ENCODE measurements at places on chromosomes 11 and 22. TPM values are rescaled to one million over a fixed set of nuclear protein-coding genes. Genes with fewer than 3 reads are reported as not detected.

Gene TCF20
- total RNA-seq, result 27.7 TPM

Gene CDC42EP1
- 22.3 TPM for total RNA-seq

Gene TRIM48
- total RNA-seq, result not detected

Gene LRP4
- total RNA-seq, result 0.28 TPM

Gene PVALB
- total RNA-seq, result not detected

Gene MS4A4A
- not detected for total RNA-seq

Gene OR4D5
- not detected for total RNA-seq

Gene SMIM35
- total RNA-seq, result not detected

DNA sequence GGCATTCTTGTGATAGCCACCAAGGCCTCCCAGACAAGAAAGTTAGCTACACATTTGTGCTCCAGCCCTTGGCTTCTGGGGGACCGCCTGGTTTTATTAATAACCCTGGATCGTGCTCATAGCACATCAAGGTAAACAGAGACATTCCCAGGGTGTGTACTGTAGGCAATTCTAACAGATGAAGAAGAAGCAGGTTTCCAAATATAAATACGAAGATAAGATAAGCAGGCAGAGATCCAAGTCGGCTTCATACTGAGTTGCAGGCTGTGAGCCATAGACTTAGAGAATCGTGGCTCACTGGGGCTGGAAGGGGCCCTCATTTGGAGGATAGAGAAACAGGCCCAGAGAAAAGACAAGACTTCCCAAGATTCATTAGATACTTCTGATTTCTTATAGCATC is 131.4 kb downstream of the TENM4 start:
- DNase-seq, result no peak

GRCh38 chr11:12113294-12113693 is 2.9 kb downstream of the MICAL2 start:
- no peak for DNase-seq

DNA sequence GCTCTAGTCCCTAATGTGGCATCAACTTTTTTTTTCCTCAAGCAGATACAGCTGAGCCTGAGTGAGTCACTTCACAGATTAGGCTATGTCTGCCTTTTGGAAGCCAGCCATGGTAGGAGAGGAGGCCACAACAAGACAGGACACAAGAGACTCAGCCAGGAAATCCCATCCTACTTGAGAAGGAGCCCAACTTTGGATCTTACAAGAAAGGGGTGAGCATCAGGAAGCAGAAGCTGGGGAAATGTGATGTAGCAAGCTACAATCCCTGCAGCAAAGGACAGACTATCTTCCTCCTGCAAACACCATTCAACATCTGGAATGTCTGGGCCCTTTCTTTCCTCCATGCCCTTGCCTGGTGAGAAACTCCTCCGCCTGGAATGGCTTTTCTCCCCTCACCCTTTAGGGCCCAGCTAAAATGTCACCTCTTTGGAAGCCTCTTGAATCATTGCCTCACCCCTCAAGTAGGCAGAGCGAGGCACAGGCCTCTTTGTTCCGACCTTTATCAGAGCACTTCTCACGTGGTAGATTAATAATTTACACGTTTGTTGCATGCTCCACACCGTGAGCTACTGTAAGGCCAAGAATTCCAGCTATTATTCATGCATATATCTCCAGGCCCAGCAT is 156.4 kb upstream of the PITPNB start:
- peak; percentile 32 for DNase-seq

GRCh38 chr11:61918251-61918937 is 1.0 kb upstream of the RAB3IL1 start:
- DNase-seq, result no peak

GRCh38 chr22:19734163-19734562 is 10.8 kb downstream of the GP1BB start:
- DNase-seq, result no peak

GRCh38 chr11:32899438-32899837 is 6.8 kb downstream of the QSER1 start:
- DNase-seq, result no peak

GRCh38 chr11:2524446-2525165 is 79.8 kb downstream of the KCNQ1 start:
- peak; percentile 44 for DNase-seq

DNA sequence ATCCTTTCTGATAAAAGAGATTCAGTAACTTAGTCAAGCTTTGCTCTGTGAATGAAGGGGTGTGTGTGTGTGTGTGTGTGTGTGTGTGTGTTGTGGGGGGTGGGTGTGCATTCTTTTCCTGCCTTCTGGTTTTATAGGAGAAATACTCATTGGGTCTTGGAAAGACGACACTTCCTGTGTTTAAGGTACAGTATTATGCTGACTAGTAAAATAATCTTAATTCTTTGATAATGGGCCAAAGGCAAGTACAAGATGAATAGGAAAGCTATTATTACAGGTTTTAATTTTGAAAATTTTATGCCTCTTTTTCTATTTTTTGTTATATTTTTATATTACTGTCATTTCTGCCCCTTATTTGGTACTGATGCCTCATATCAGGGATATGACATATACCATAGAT is 26.1 kb downstream of the HSD17B12 start:
- DNase-seq, result no peak

DNA sequence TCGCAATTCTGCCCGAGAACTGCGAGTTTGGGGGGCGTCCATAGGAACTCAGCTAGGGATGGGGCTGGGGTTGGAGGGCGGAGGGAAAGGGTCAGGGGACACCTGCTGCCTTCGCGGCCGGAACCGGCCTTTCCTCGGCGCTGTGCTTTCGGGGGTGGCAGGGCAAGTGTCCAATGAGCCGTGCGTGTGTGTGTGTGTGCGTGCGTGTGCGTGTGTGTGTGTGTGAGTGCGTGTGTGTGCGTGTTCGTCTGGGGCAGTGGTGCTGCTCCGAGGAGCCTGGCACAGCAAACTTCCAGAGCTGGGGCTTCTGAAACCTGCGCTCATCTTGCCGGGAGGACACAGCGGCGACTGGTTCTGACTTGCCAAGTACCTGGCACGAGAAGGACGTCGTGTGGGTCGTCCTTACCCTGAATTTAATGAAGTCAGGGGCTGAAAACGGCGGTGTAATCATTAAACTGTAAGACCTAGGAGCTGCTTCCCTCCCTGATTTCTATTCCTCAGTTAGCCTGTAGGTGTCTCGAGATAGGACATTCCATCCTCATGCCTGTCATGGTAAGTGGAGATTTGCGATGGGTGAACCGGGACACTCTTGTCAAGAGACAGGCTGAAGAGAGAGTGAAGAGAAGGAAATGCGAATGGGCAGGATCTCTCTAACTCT is 27.0 kb upstream of the AMOTL1 start:
- DNase-seq, result no peak

DNA sequence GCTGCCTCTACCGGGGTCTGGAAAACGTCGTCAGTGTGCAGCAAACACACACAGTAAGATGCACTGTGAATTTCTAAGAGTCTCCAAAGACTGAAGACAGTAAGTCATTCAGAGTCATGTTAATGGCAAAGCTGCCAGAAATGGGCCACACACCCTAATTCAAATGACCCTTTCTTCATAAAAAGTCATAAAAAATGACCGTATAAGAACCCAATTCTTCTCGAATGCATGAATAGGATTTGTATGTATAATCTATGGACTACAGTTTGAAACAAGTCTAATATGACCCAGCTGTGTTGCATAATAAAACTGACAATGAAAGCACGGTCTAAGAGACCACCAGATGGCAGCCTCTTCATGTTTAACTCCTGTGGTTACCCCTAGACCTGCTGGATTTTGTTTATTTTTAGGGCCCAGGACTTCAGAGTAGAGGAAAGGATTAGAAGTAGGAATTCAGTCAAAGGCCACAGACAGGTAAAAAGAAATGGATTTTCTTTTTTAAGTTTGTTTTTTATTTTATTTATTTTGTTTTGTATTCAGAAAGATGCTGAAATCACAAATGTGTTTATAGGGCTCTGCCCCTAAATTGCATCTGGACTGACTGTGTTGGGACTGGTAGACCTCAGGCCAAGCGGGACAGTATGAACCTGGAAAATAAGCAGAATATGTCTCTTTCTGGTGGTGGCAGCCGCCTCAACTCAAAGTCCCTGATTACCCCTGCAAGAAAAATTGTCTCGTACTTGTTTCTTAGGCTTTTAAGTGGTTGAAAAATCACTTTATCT is 32.1 kb upstream of the SLC5A12 start:
- peak; percentile 41 for DNase-seq

DNA sequence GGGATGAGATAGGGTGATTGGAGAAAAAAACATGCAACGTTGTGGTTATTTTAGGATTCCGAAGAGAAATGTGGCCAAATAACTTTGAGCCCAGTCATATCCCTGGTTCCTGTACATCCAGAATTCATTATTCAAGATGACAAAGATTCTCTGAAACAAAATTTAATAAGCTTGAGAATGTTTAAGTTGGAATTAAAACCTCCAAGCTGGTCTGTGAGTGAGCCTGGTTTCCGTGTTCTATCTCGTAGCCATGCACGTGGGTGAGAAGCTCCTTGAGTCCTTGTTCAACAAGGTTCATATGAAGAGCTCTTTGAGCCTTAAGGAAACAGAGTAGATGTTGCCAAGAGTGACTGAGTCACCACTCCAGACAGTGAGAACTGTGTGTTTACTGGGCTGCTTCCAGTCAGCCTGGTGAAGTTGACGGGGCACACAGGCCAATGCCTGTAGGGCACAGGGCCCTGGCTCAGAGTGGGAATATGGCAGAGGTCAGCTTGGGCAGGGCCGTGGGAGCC is 206.5 kb downstream of the NAV2 start:
- peak; percentile 59 for DNase-seq

DNA sequence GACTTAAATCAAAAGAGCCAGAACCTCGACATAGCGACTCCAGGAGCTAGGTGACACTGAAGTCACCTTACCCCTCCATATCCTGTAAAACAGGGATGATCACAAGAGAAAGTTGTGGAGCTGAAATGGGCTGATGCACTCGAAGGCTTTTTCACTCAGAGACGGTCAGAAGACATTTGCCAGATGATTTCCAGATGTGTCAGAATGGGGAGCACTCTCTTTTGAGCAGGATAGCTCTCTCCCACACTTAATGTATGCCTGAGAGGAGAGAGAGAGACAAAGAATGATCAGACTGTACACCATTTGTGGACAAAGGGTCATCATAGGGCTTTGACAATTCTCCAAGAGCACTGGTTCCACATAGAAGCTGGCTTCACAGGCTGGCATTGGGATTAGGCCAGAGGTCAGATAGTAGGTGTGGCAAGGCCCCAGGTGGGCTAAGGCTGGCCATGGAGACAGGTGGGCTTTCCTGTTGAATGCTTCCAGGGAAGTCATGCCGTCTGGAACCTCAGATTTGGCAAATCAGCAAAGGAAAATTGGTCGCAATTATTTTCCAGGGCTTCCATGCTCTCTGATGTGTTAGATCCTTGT is 42.3 kb upstream of the ETS1 start:
- DNase-seq, result no peak

DNA sequence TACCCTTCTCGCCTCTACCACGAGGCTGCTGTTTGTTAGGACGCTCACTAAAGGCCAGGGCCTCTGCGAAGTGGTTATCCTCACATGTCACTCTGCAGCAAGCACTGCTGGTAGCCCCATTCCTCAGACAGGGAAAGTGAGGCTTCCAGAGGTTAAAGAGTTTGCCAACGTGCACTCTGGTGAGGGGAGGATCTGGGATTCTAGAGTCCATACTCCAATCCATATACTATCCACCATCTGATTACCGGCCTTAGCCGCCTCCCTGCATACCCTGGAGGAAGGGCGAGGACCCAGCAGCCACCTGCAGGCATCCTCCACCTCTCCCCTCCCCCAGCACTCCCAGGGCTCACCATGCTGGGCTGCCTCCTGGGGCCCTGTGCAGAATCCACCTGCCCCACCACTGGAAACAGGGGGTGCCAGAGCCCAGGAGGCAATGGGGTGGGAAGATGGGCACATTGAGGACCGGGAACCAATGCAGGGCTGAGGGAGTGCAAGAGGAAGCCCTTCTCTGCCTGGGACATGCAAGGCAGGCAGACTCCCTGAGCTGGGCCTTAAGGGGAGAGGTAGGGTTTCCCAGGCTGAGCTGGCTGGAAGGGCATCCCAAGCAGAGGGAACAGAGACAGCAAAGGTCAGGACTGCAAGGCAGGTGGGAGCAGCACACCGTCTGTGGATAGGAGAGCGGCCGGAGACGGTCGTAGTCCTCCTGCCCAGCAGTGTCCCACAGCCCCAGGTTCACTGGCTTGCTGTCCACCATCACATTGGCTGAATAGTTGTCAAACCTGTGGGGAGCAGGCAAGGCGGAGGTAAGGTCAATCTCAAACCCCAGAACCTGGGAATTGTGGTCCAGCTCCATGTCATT is 11.7 kb downstream of the RAC2 start:
- DNase-seq, result no peak

DNA sequence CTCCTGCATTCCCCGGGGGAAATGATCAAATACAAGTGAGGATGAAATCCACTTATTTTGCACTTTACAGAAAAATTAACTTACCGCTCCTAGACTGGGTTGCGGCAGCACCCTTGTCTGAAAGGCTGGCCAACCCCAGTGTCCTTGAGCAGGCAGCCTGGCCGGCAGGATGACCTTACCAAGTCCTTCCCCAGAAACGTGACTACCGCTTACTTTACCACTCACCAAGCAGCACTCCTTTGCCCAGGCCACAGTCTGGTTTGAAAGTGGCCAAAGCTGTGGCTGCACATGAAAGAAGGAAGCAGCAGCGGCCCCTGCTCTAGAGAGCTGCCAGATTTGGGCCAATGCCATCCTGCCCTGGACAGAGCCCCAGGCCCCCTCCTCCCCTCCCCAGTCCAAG is 20.3 kb downstream of the MYH9 start:
- no peak for DNase-seq

DNA sequence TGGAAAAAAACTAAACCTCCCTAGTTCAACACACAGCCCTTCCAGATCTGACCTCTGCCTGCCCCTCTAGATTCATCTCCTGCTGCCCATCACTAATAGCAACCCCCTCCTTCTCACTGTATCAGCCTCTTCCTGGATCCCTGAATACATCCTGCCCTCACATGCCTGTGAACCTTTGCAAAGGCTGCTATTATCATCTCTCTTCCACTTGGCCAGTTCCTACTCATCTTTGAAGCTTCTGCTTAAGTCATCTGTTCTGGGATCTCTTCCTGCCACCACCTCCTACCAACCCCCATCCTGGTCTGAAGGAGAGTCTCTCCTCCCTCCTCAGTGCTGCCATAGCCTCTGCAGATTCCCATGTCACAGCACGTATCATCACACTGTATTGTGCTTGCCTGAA is 38.0 kb upstream of the AMOTL1 start:
- no peak for DNase-seq

- DNase-seq, result no peak
Observed at GRCh38 chr11:76791861-76792260, 8.7 kb downstream of the TSKU start.

DNA sequence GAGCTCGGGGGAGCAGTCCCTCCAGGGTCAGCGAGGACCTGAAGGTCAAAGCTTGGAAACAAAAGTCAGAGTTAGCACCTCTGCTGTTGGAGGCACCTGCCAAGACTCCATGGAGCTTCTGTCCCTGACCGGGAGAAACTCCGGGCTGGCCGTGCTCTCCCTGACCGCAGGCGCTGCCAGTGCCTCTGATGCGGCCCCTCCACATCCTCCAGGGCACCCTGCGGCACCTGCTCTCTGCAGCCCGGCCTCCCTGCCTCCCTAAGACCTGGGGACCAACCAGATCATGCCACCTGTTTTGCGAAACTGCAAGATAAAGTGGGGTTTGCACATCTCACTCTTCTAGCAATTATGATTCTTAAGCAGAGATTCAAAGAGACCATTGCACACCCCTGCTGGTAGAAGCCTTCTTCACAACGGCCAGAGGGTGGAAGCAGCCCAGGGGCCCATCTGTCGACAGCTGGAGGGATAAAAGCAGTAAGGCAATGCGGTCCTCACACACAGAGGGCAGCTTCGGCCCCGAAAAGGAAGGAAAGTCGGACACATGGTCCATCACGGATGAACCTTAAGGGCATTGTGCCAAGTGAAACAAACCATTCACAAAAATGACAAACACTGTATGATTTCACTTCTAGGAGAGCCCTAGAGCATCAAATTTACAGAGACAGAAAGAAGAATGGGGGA is 477.1 kb downstream of the BRD1 start:
- DNase-seq, result no peak

Data from SJSA1 (cell line).